Activated CD8-positive, alpha-beta T cell treated with anti-CD3 and anti-CD28 coated beads, Interleukin-2, amount 10 ng/mL, durations not matched to agents 7 days and 5 days (primary cell): ENCODE measurements at places on chromosomes 2 and 18.

- H3K27ac ChIP-seq, result no peak overlapping the region
- H3K27me3 ChIP-seq, result peaks cover 83% of the 10 kb centered on the region
- H3K4me3 ChIP-seq, result no peak overlapping the region
- no peak for DNase-seq
- peaks cover 32% of the 10 kb centered on the region for H3K4me1 ChIP-seq
- peaks cover 6% of the 10 kb centered on the region for H3K36me3 ChIP-seq
Observed at GRCh38 chr2:176137252-176137580, 7.7 kb downstream of the HOXD8 start.

DNA sequence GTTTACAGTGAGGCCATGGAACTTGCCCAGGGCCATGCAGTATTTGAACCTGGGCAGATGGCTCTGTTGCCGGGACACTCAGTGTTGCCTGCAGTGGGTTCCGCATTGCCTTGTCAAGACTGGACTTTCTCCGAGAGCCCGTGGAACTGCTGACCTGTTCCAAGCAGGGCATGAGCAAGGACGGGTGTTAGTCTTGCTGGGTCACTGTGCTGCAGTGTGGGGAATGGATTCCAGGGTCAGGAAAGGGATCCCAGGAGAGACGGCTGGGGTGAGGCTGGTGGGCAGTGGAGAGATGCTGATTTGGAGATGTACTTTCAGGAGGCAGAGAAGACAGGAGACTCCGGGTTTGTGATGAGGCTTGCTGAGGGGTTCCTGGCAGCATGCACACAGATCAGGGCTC lies 348.7 kb upstream of the HS6ST1 start:
- no peak overlapping the region for H3K27ac ChIP-seq
- H3K27me3 ChIP-seq, result peaks cover 6% of the 10 kb centered on the region
- no peak for DNase-seq
- peaks cover 4% of the 10 kb centered on the region for H3K4me1 ChIP-seq
- H3K4me3 ChIP-seq, result no peak overlapping the region
- no peaks in the 10 kb centered on the region for H3K36me3 ChIP-seq

DNA sequence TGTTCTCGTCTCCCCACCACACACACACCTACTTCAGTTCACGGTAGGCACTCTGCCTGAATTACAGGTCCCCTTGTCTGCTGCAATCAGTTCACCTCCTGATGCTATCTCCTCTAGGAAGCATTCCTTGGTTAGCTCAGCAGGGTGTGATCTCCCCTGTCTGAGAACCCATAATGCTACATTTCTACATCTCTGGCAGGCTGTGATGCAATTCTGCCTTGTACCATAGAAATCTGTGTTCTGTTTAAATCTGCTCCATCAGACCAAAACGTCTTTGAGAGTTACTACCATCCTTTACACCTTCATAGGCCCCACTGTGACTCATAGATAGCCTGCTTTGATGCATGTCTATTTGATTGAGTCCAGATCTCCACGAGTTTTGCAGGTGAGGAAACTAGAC lies 103.9 kb downstream of the TTC32 start:
- no peaks in the 10 kb centered on the region for H3K4me1 ChIP-seq
- no peaks in the 10 kb centered on the region for H3K36me3 ChIP-seq
- H3K27ac ChIP-seq, result no peak overlapping the region
- H3K27me3 ChIP-seq, result no peaks in the 10 kb centered on the region

DNA sequence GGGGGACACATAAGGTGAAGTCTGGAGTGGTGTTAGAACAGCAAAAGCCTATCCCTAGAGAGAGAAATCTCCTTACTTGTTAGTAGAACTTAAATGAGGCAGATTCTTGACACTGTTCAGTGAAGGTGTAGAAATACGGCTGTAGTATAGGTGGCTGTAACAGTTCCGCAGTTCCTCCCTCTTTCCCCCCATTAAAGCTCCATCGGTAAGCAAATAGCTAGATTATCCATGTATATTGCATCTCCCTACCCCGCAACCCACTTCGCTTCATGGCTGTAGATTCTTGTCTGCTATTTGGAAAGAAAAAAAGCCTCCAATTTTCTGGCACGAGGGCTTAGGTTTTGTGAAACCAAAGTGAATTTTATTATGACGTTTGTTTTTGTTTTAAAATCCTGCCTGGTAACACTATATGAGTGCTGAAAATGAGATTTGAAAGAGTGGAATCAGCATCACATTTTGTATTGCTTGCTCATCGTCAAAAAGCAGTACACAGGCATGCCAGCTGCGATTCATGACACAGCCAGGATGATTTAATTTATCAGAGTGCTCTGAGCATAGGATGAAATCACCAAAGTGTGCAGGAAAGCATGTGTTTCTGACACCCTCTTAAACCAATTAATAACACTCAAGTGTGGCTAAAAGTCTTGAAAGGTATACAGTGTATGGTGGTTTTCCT lies 1.4 kb downstream of the FAM171B start:
- no peak overlapping the region for H3K27ac ChIP-seq
- no peaks in the 10 kb centered on the region for H3K36me3 ChIP-seq
- peaks cover 42% of the 10 kb centered on the region for H3K27me3 ChIP-seq
- peaks cover 4% of the 10 kb centered on the region for H3K4me1 ChIP-seq

GRCh38 chr2:160842286-160842685 lies 317.9 kb upstream of the TANK start:
- H3K27me3 ChIP-seq, result no peaks in the 10 kb centered on the region
- no peaks in the 10 kb centered on the region for H3K4me1 ChIP-seq

- H3K27me3 ChIP-seq, result no peaks in the 10 kb centered on the region
- H3K27ac ChIP-seq, result peak overlapping the region; percentile 69
- DNase-seq, result peak; percentile 37
- H3K36me3 ChIP-seq, result no peaks in the 10 kb centered on the region
- peak overlapping the region; percentile 22 for H3K4me3 ChIP-seq
Observed at GRCh38 chr2:70115646-70116442, 28.6 kb downstream of the PCBP1 start.

- H3K4me1 ChIP-seq, result no peaks in the 10 kb centered on the region
- no peak overlapping the region for H3K4me3 ChIP-seq
- no peaks in the 10 kb centered on the region for H3K27me3 ChIP-seq
- no peaks in the 10 kb centered on the region for H3K36me3 ChIP-seq
- H3K27ac ChIP-seq, result no peak overlapping the region
Observed at GRCh38 chr18:52227536-52227935, 112.5 kb upstream of the DCC start.

GRCh38 chr2:45004562-45005191 lies 4.6 kb downstream of the SIX2 start:
- peaks cover 80% of the 10 kb centered on the region for H3K27me3 ChIP-seq
- H3K4me3 ChIP-seq, result peak overlapping the region; percentile 15
- no peak overlapping the region for H3K27ac ChIP-seq
- peaks cover 30% of the 10 kb centered on the region for H3K4me1 ChIP-seq
- DNase-seq, result no peak
- no peaks in the 10 kb centered on the region for H3K36me3 ChIP-seq
